Aorta (tissue), 5 donors: ENCODE measurements at places on chromosomes 5 and 9. TPM values are rescaled to one million over a fixed set of nuclear protein-coding genes. Genes with fewer than 3 reads are reported as not detected.
A peak's percentile ranks its signal among the peaks of the same experiment; 100 is the strongest.

GRCh38 chr5:123104607-123105006 lies 15.6 kb downstream of the PRDM6 start:
- DNase-seq, result no peak

DNA sequence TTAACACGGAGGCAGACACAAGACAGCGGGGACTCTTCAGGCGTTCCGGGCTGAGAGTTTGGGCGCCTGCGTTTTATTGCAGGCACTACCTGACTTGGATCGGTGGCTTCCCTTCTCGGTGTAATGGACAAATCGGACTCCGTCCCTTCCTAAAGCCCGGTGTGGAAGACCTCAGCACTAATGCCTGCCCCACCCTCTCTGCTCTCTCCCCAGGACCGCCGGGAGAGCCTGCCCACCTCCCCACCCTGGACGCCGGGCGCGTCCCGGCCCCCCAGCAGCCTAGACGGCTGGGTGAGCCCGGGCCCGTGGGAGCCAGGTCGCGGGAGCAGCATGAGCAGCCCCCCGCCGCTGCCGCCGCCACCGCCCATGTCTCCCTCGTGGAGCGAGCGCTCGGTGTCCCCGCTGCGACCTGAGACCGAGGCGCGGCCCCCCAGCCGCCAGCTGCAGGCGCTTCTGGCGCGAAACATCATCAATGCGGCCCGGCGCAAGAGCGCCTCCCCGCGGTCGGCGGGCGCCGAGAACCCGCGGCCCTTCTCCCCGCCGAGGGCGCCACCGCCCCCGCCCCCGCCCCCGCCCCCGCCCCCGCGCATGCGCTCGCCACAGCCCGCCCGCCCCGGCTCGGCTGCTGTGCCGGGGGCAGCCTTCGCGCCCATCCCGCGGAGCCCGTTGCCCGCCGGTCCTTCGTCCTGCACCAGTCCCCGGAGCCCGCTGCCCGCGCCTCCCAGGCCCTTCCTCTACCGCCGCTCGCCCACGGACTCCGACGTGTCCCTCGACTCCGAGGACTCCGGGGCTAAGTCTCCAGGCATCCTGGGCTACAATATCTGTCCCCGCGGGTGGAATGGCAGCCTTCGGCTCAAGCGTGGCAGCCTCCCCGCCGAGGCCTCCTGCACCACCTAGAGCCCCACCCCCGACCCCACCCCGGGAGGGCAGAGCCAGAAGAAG lies 4.6 kb upstream of the MYOZ3 start:
- DNase-seq, result peak; percentile 81

CFAP90 gene
- polyA plus RNA-seq, result 0.50 TPM

GPRIN1 gene
- polyA plus RNA-seq, result 0.15 TPM

- no peak for DNase-seq
These were observed 59.8 kb downstream of the NREP start for GRCh38 chr5:111697215-111697614.
